ENCODE measurements at places on chromosomes 7 and 10. TPM values are rescaled to one million over a fixed set of nuclear protein-coding genes. Genes with fewer than 3 reads are reported as not detected.

The TPST1 gene
- total RNA-seq, result 34.6 TPM

DNA sequence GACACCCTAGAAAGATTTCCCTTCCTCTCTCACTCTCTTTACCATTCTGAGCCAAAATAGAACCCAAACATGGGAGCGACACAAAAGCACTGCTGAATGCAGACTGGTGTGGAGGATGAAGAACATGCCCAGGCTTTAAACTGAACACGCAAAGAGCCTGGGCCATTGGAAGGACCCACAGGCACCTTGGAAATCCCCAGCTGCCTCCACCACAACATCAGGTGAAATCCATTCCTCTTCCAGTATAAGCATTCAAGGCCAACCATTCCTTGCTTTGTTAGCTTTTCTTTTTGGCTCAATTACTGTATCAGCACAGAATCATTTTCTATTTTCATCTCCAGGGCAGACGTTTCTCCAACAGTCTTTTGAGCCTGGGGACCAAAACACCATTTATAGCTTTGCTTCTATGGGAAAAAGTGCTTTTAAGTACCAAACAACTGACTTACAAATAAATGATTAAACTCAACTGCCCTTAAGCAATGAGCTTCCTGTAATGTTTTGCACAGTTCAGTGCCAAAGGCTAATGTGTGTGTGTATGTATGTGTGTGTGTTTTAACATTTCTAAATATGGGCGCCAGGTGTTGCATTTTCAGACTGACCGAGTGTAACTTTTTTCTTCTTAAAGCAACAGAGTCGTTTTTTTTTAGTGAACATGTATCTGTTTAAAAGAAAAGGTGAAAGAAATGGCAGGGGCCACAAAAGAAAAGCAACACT lies 16.2 kb upstream of the BLNK start:
- H3K27me3 ChIP-seq, result no peaks in the 10 kb centered on the region
- no peak overlapping the region for H3K4me3 ChIP-seq
- no peak overlapping the region for H3K27ac ChIP-seq

GRCh38 chr10:18333621-18334020 lies 193.4 kb downstream of the CACNB2 start:
- peak overlapping the region; percentile 26 for H3K27ac ChIP-seq
- H3K36me3 ChIP-seq, result no peaks in the 10 kb centered on the region
- no peaks in the 10 kb centered on the region for H3K27me3 ChIP-seq
- H3K4me3 ChIP-seq, result no peak overlapping the region
- DNase-seq, result peak; percentile 34
- H3K4me1 ChIP-seq, result no peaks in the 10 kb centered on the region

DNA sequence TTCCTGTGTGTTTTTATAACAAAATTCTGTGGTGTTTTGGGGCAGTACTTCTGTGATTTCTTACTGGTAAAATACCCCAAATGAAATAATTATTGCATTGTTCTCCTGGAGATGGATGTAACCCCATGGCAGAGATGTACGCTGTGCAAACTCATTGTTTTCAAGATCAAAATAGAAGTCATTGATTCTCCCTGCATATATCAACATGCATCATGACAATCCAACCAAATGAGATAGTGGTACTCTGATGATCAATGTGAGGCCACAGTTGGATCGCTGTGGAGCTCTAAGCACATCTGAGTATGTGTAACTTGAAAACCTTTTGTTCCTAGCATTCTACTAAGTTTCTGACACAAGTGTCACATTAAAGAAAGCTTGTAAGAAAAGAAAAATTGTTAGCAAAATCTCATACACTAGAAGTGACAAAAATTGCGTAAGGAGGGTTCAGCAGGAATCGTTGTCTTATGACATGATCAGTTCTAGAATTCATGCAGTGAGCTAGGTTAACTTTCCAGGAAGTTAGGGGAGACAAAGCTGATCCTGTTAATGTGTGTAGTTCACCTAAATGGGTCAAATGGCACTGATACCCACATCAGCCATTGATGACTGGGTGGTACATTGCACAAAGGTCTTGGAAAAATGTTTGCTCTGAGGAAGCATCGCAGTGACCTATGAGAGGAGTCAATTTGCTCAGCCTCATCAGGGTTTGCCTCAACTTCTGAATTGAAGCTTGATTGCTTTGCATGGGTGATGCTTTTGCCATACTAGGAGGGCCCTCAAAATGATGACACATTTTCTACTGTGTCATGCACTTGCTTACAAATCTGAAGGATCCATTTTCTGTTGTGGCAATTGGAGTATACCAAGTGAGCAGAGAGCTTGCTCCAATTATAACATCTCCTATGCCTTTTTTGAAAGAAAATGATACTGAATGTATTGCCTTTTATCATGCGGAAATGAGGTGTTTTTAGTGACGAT lies 145.1 kb downstream of the PLXDC2 start:
- peak overlapping the region; percentile 22 for H3K27ac ChIP-seq
- peaks cover 34% of the 10 kb centered on the region for H3K4me1 ChIP-seq
- no peak for DNase-seq
- no peak overlapping the region for H3K4me3 ChIP-seq

DNA sequence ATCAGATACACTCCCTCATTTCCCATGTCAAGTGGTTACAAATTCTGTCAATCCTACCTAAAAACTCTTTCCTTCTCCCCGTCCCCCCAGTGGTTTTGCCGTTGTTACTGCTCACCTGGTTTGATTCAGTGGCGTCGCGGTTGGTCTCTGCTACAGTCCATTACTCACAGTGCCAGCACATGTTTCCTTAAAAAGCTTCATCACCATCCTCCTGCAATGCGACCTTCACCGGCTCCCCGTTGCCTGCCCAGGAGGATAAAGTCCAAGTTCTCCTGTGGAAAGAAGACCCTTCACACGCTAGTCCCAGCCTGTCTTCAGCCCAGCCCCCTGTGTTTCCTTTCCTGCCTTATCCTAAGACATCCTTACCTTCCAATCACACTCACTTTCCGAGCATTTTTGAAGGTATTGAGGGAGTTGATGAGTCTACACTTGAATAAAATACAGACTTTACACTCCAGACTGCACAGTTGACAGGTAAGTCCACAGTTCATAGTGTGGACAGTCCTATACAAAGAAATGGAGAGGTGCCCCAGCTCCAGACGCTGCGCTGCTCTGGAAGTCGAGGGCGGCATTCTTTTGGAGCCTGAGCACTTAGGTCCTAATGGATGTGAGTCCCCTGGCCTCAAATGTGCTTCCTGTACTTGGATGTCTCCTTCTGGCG lies 3.4 kb upstream of the LARP4B start:
- no peak overlapping the region for H3K4me3 ChIP-seq
- no peak for DNase-seq
- H3K4me1 ChIP-seq, result peaks cover 8% of the 10 kb centered on the region
- no peaks in the 10 kb centered on the region for H3K36me3 ChIP-seq

The SLC16A12 gene
- 4.6 TPM for total RNA-seq

GRCh38 chr10:28722065-28722803 lies 44.9 kb downstream of the BAMBI start:
- H3K27me3 ChIP-seq, result no peaks in the 10 kb centered on the region
- H3K36me3 ChIP-seq, result no peaks in the 10 kb centered on the region
- peaks cover 15% of the 10 kb centered on the region for H3K4me1 ChIP-seq
- peak; percentile 78 for DNase-seq

DNA sequence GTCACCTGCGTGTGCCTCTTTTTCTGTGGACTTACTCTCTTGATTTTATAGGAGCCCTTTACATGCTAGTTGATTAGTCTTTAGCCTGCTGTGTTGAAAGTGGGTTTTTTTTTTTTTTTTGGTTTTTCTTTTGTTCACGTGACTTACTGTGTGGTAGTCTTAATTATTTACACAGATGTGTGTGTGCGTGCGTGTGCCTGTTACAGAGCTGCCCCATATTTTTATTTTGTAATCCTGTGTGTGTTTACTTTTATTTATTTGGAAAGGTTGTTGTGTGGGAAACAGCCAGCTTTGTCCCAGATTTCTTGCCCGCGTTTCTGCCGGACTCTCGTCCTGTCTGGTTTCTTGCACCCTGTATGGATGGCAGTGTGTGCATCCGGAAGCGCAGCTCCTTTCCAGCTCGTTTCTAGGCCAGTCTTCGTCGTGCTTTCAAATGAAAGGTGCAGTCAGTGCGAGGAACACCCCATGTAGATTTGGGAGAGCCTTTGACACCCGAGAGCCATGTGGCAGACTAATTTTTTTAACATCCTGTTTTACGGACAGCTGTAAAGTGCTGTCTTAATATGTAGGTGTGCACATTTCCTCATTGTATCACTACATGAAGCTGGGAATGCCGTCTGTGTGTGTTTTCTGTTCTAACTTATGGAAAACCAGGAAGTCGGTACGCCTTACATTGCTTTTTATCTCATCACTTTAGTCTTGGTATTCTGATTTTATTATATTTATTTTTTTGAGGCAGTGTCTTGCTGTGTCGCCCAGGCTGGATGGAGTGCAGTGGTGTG lies 55.6 kb downstream of the DNAJB6 start:
- no peak overlapping the region for H3K27ac ChIP-seq
- no peak for DNase-seq
- H3K36me3 ChIP-seq, result no peaks in the 10 kb centered on the region
- H3K4me3 ChIP-seq, result no peak overlapping the region

DNA sequence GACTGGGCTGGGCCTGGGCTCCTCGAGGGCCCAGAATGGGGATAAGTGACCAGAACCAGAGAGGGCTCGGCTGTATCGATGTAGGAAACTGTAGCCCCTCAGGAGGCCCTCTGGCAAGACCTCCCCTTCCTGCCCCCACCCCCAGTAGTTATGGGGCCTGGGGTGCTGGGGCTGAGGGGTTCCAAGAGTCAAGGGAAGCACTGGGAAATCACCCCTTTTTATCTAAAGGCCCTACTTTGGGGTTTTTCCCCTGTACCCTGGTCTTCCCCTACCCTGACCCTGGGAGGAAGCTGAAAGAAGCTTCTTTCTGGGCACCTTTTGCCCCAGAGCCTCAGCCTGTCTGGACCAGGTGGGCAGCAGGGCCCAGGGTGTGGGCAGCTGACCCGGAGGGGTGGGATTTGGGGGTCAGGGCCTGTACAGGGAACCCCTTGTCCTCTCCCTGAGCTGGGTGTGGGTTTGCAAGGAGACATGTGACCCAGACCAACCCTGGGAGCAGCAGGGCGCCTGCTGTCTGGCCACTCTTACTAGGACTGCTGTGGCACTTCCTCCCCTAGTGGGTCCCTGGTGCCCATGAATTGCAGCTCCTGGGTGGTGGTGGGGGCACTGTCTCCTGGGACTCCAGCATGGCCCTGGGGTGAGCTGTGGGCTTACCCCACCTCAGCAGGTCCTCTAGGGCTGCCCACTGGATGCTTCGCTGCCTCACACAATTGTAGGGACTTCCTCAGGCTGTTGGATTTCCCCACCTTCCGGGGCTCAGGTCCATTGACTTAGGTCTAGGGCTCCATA lies 1.5 kb downstream of the IRF5 start:
- H3K4me3 ChIP-seq, result no peak overlapping the region
- no peak for DNase-seq
- H3K27ac ChIP-seq, result peak overlapping the region; percentile 73
- H3K4me1 ChIP-seq, result no peaks in the 10 kb centered on the region
- no peaks in the 10 kb centered on the region for H3K36me3 ChIP-seq
- H3K27me3 ChIP-seq, result no peaks in the 10 kb centered on the region

DNA sequence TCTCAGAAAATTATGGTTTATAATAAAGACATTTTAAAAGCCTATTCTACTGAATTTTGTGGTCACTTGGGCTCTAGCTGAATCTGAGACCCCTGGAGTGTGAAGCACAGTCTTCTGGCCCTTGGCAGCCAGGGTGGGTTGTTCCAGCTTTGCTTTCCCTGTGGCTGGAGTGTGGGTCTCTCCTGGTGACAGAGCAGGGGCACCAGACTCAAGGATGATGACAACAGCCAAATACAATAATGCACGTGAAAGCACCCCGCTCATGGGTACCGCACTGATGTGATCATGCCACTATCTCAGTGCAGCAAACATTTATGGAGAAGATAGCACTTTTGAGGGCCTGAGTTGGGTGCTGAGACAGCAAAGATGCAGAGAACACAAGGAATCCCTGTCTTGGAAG lies 134.8 kb upstream of the ADAM12 start:
- peaks cover 4% of the 10 kb centered on the region for H3K27me3 ChIP-seq
- H3K4me1 ChIP-seq, result no peaks in the 10 kb centered on the region
- no peaks in the 10 kb centered on the region for H3K36me3 ChIP-seq

The USP54 gene
- total RNA-seq, result 165 TPM

DNA sequence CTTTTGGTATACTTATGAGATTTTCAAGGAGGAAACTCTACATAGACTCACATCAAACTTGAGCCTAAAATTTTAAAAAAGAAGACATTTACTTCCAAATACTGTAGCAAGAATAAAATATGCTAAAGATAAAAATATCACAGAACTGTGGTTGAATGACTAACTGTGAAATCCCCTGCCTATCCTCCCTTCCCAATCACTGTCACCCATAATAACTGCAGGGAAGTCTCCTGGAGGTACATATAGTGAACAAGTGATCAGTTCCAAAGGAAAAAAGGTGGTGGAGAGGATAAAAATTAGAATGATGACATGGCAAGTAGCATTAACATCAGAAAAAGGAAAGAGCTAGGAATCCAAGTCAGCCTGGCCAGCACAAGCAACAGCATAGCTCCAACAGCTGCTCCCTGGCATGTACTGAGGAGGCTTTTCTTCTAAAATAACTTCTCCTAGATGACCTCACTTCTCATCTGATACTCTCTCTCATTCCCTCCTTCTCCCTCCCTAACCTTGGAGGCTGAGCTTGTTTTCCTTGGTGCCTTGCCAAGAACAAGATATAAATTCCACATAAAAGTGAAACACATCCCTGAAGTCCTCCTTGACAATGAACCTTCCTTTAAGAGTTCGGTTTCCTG lies 124.0 kb downstream of the IQUB start:
- no peaks in the 10 kb centered on the region for H3K27me3 ChIP-seq
- H3K4me3 ChIP-seq, result no peak overlapping the region
- no peak for DNase-seq
- H3K36me3 ChIP-seq, result no peaks in the 10 kb centered on the region
- no peak overlapping the region for H3K27ac ChIP-seq
- H3K4me1 ChIP-seq, result peaks cover 1% of the 10 kb centered on the region

DNA sequence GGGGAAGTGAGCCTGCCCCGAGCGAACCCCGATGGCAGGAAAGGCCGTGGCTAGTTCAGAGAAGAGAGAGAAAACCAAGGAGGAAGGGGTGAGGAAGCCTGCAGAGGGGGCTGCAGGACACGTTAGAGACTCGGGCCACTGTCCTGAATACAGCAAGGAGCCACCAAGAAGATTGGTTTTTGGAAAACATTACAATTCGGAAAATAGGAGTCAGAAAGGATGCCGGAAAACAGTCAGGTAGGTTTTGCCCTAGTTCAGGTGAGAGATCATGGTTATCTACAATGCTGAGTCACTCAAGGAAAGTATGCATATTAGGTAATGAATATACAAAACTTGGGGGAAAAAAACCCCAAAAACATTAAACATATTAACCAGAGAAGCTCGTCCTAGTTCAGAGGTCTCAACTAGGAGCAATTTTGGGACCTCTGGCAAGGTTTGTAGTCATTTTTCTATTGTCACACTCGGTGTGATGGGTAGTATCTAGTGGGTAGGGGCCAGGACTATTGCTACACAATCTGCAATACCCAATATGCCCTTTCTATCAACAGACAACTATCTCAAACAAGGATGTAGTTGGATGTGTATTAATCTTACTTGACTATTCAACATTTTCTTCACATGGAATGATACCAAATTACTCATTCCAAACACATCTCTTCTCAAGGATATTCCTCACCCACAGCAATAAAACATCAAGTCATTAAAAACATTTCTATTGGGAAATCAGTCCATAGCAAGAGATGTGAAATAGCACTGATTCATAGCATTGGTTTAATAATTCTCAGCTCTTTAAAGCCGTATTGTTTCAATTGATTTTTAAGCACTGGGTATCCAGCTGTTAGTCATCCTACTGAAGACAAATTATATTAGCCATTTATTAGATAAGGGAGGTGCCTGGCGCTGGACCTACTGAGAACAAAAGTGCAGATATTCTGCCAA lies 74.4 kb upstream of the RSU1 start:
- peaks cover 12% of the 10 kb centered on the region for H3K4me1 ChIP-seq
- no peaks in the 10 kb centered on the region for H3K36me3 ChIP-seq
- no peaks in the 10 kb centered on the region for H3K27me3 ChIP-seq

GRCh38 chr7:15407910-15408309 lies 153.9 kb downstream of the AGMO start:
- H3K4me1 ChIP-seq, result no peaks in the 10 kb centered on the region
- H3K36me3 ChIP-seq, result no peaks in the 10 kb centered on the region
- H3K27ac ChIP-seq, result no peak overlapping the region
- no peak for DNase-seq
